ENCODE measurements at places on chromosomes 5 and 9.

- DNase-seq: no peak
These were observed 64.7 kb downstream of the GGTA1 start for GRCh38 chr9:121434969-121435368.

- no peak for DNase-seq
These were observed 171.6 kb upstream of the OTULINL start for GRCh38 chr5:14410068-14410393.

- no peak for DNase-seq
These were observed 50.5 kb upstream of the SH3PXD2B start for GRCh38 chr5:172504701-172505402.

- DNase-seq: no peak
These were observed 150.8 kb upstream of the SLC44A1 start for GRCh38 chr9:105093685-105094084.

DNA sequence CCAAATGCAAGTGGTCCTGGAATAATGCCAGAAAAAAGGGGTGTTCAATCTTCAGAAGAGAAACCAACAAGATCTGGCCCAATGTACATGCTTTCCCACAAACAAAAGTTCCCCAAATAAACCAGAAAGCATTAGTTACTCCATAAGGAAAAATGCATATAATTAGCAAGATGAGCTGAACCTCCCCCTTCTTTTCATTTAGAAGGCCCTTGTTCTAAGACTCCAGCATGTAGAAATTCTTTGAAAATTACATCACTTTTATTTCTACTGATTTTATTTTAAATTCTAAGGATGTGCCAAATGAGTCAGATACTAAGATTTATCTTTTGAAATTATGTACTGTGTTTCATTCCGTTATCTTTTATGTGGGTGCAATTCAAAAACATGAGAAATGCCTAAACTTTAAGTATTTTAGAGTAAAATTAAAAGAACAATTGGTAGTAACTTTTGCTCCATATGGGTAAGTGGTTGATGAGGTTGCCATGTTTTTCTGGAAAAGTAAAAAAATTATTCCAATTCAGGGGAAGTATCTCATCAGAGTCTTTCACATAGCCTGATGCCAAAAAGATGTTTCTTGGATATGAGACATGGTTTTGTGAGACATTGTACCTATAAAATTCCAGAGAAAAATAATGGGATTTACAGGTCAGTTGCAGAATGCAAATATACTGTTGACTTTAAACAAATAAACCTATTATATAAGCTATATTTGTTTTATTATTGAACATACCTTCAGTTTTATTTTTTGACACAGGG is 106.5 kb upstream of the CCDC112 start:
- DNase-seq: no peak

DNA sequence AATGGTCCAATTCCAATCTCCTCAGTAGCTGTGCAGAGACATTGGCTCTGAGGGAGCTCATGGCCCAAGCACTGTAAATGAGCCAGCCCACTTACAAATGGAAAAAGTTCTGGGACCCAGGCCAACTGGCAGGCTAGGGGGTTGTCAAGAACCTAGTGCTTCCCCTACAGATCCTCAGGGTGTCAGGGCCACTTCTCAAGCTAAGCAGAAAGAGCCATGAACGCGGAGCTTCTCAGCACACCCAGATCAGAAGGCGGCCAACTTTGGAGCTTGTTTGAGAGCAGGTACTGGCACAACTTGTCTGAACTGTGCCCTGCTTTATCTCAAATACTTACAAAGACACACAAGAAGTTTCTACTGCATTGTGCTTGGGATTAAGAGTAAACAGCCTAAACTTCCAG is 17.5 kb downstream of the TLE1 start:
- no peak for DNase-seq

GRCh38 chr9:130487500-130487899 is 42.7 kb downstream of the ASS1 start:
- DNase-seq: no peak

DNA sequence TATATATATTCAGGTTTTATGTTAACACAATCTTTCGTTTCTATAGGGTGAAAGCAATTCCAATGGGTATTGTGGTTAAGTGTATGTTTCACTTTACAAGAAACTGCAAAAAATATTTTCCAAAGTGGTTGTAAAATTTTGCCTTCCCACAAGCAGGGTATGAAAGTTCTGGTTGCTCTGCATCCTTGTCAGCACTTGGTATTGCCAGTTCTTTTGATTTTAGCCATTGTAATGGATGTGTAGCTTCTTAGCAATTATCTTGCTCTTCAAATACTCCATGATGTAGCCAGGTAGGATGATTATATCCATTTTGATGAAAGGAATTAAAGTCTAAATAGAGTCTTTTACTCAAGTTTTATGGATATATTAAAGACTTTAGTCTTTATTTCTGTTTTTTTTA is 9.1 kb upstream of the ADAM19 start:
- DNase-seq: no peak

- peak; percentile 50 for DNase-seq
These were observed 97.1 kb downstream of the UNC13B start for GRCh38 chr9:35258660-35259474.

- DNase-seq: no peak
These were observed 495.0 kb downstream of the PRELID2 start for GRCh38 chr5:145340099-145340498.

GRCh38 chr5:168176251-168176650 is 115.2 kb upstream of the WWC1 start:
- DNase-seq: no peak

GRCh38 chr5:97478483-97478882 is 295.4 kb upstream of the RIOK2 start:
- DNase-seq: no peak

- no peak for DNase-seq
These were observed 13.2 kb downstream of the SEMA4D start for GRCh38 chr9:89484475-89485404.

DNA sequence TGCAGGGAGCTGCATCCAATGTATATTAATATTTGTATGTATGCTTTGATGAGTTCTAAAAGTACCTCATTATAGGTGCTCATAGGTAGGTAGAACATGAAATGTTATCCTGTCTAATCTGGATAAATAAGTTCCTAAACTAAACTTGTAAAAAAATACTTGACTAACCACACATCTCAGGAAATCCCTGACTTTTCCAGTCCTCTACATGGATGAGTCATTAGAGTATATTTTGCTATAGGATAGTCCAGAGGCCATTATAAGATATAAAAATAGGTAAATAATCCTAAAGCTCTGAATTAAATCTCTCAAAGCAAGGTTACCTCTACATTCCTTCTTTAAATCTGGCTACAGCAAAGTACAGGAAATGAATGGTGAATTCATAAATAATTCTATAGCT is 404.3 kb downstream of the RAB3C start:
- DNase-seq: no peak

- DNase-seq: no peak
These were observed 473.9 kb upstream of the COX7C start for GRCh38 chr5:86143837-86144236.

DNA sequence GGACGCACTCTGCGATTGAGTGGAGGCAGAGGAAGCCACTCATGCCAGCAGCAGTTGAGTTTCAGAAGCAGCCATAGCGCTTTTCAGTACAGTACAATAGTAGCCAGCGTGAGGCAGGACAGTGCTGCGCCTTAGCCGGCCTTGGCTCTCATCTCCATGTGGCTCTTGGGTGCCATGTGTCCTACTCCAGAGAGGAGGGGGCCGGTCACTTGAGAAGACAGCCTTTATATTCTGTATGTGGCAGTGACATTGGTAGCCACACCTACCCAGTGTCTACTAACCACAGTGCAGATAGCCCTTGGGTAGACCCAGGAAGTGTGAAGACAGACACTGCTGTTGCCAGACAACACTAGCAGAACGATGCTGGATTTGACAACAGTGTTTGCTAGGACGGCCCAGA is 42.3 kb downstream of the FAM78A start:
- DNase-seq: peak; percentile 84

DNA sequence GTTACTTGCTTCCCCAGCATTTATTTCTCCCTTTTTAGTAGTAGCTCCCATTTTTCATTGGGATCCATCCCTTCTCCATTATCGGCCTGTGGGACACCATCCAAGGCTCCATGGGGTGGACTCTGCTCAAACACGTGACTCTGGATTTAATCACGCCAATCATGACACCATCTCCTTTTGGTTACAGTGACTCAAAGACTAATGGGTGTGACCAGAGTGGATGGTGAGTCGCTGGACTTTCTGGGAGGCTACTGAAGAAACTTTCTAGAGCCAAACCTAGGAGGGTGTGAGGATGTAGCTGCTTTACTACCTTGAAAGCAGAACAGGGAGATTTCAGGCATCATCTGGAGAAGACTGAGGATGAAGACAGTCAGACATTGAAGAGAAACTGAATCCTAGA is 93.1 kb downstream of the PJA2 start:
- no peak for DNase-seq

- peak; percentile 85 for DNase-seq
These were observed 26.3 kb downstream of the SLC25A25 start for GRCh38 chr9:128094166-128094949.

DNA sequence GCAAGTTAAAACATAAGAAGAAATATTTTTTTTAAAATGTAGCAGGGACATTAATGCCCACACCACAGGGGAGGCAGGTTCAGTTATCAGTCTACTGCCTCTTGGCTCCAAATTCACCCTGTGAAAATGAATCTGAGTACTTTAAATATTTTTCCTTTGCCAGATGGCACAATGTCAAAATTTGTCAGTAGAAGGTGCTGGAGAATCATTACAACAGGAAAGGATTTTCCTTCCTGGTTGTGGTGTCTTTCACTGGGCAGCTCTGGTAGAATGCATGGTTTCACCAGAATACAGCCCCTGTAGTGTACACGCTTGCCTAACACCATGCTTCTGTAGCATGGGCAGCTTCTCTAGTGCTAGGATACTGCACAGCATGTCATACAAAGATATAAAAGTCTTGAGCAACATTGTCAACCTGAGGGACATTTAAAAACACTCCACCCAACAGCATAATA is 9.7 kb upstream of the SREK1 start:
- DNase-seq: no peak

- no peak for DNase-seq
These were observed 154.4 kb downstream of the MACROH2A1 start for GRCh38 chr5:135244620-135245021.

- DNase-seq: no peak
These were observed 414.8 kb downstream of the PIK3R1 start for GRCh38 chr5:68630354-68630753.

DNA sequence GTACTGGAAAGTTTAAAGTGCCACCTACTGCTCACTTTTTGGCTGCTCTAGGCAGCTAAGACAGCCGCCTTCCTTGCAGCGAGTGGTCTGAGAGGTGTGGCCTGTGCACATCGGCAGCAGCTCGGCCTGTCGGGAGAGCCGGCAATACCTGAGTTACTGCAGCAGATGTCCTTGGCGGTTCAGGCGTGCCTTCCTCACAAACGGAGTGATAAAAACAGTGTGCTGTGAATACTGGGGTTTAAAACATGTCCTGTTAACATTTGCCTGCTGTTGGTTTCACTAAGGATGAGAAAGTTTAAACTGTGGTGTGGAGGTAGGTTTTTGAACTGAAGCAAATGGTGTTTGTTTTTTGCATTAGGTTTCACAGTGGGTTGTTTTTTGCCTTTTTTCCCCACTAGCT is 12.9 kb downstream of the TRAF2 start:
- DNase-seq: no peak

GRCh38 chr9:84024041-84024575 is 43.5 kb downstream of the RMI1 start:
- DNase-seq: no peak

DNA sequence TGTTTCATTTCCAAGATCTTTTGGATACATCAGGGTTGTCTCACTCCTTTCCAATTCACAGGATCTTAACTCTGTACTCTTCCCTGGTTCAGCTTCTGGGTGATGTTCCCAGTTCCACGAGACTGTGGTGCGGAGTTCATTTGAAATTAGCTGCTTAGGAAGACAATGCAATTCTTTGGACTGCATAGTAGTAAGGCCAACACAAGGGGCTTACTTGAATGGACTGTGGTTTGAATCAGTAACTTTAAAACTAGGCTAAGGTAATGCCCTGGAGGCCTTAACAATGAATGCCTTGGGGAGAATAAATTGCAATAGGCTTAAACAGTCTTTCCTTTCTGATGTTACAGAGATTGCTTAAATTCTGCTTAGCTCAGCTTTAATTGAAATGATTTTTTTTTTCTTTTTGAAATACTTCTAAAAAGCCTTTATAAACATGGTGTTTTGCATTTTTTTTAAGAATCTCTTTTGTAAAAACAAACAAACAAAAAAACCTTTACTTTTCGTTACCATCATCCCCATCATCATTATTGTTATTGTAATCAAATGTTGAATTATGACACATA is 133.8 kb upstream of the MEF2C start:
- DNase-seq: no peak

GRCh38 chr9:125477089-125477544 is 215.5 kb downstream of the GAPVD1 start:
- DNase-seq: no peak

GRCh38 chr5:150413176-150413901 is 629 bp upstream of the CD74 start:
- no peak for DNase-seq

GRCh38 chr9:129806061-129806460 is 3.1 kb downstream of the TOR1B start:
- no peak for DNase-seq

DNA sequence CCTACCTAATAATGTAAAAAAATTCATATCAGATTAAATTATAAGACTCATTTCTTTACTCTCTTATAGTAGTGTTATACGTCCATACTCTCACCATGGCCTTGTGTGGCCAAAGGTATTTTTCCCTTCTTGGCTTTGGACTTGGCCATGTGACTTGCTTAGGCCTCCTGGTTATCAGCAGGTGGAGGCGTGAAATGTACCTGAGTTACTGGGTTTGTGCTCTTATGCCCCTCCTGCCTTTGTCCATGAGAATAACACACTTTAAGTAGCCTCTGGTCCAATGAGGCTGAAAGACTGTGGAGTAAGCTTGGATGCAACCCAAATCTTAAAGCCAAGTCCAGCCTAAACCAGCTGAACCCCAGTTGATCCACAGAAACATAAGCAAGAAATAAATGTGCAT is 68.7 kb downstream of the RETREG1 start:
- no peak for DNase-seq

- no peak for DNase-seq
These were observed 279.7 kb downstream of the NTRK2 start for GRCh38 chr9:84949258-84949657.

Data from T-helper 2 cell (primary cell).